ENCODE measurements at places on chromosomes 4 and X.
A peak's percentile ranks its signal among the peaks of the same experiment; 100 is the strongest.

- no peak for DNase-seq
Observed at GRCh38 chr4:6495296-6495590, 22.8 kb upstream of the PPP2R2C start.

DNA sequence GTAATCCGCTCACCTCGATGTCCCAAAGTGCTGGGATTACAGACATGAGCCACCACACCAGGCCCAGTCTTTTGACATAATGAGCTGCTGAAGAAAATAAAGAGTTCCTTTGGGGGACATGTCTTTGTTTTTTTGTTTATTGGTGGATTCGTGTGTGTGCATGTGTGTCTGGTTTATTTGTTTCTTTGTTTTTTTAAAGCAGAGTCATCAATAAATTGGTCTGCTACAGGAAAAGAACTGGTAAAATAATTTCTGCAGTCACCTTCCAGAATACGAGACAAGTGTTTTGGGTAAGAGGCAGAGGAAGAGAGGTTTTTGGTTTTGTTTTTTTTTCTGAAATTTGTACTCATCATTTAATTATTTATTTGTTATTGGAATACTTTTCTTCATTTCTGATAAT lies 51.5 kb upstream of the PPP3CA start:
- no peak for DNase-seq

GRCh38 chrX:53049127-53049517 lies 533 bp downstream of the GPR173 start:
- DNase-seq: no peak

DNA sequence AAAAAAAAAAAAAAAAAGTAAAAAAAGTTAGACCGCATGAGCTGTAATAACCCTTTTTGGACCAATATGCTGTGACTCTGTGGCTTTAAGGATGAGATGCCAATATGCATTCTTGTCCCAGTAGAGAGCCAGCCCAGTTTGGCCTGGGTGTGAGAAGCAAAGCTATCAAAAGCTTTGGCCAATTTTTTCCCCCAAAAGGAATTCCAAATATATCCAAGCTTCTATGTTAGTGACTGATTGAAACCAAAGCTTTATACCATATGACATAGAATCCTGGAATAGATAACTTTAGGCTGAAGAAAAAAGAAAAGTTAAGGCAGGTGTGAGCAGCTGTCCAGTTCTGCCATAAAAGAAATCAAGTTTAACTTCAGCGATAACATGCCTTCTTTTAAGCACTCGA lies 30.5 kb upstream of the RBPJ start:
- no peak for DNase-seq

DNA sequence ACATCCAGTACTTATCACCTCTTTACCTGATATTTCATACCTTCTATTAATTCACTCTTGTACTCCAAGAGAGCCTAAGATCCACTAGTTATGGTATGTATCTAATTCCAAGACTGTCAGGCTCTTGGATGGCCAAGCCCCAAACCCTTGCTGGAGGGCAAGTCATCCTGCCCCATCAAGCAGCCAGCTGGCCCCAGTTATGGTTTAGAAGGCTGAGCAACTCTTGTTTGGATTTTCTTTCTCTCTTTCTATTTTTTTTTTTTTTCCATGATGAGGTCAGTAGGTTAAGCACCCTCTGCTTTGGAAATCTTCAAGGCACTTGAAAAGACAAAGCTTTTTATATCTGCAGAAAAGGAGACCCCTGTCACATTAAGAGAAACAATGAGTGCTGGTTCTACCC lies 10.9 kb upstream of the FGF16 start:
- DNase-seq: no peak

DNA sequence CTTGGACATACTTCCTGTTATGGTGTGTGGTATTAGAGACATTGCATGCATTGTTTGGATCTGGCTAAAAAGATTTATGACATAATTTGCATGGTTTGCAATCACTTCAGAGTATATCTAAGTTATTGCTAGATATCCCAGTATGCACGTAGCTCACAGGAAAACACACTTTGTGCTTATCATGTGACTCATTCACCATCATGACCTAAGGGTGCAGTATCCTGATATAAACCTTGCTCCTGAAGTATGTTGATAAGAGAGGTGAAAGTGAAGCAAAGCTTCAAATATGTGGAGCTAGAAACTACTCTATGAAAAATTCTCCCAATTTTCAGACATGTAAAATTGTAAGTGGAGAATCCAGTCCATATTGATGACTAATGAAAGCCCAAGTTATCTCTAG lies 46.9 kb upstream of the GRXCR1 start:
- no peak for DNase-seq

DNA sequence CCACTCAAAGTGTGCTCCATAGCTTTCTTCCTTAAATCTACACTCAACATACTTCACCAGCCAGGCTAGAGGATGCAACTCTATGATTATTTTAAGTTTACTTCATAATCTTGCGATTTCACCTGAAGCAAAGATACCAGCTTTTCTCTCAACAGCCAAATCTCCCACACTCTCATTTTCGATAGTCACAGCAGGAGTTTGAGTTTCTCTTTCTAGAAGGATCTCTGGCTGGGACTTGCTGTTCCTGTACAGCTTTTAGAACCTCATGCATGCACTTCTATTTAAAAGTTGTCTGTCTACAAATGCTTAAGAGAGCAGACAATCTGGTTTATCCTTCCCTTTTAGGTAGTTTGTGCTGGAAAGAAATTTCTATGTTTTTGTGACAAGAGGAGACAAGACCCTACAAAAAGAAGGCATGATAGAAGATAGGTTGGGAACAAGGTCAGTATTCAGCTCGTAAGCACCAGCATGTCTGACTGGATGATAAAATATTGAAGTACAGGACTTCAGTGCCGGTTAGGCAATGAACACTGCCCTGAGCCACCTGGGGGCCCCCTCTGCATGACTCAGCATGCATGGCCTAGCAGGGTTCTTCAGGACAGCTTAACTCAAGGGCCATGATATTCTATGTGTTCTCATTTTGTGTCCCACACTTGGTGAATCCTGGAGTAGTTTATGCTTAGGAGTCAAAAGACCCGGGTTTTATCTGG lies 65.6 kb downstream of the ATXN3L start:
- no peak for DNase-seq

- DNase-seq: no peak
Observed at GRCh38 chrX:49111791-49112190, 11.7 kb downstream of the GPKOW start.

- DNase-seq: no peak
Observed at GRCh38 chr4:79497001-79497400, 89.0 kb upstream of the GK2 start.

DNA sequence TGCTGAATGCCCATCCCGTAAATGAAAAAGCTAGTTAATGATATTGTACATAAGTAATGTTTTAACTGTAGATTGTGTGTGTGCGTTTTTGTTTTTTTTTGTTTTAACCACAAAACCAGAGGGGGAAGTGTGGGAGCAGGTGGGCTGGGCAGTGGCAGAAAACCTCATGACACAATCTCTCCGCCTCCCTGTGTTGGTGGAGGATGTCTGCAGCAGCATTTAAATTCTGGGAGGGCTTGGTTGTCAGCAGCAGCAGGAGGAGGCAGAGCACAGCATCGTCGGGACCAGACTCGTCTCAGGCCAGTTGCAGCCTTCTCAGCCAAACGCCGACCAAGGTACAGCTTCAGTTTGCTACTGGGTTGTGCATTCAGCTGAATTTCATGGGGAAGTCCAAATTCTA lies at the start of gene SPP1:
TSS of gene SPP1 (plus strand) at position 249 of the 400 bp plus-strand sequence. CDS start 1,182 bp downstream, outside the sequence.
- DNase-seq: peak; percentile 66

DNA sequence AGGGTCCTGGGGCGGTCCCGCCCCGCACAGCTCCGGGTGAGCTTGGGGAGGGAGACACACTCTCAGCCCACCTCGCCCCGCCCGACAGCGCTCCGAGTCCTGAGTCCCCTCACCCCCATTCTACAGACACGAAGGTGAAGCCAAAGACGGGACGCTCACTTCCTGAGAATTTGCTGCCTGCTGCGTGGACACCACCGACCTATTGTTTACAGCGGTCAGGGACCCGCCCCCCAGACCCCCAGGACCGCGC lies 796 bp upstream of the ZNF141 start:
- DNase-seq: no peak

- DNase-seq: no peak
Observed at GRCh38 chr4:91525621-91526020, 778.1 kb upstream of the GRID2 start.

GRCh38 chr4:85556283-85556682 lies 81.3 kb downstream of the ARHGAP24 start:
- DNase-seq: no peak

- no peak for DNase-seq
Observed at GRCh38 chr4:137640156-137640837, 108.0 kb upstream of the PCDH18 start.

- DNase-seq: peak; percentile 41
Observed at GRCh38 chrX:32530802-32531403, 680.4 kb downstream of the DMD start.

DNA sequence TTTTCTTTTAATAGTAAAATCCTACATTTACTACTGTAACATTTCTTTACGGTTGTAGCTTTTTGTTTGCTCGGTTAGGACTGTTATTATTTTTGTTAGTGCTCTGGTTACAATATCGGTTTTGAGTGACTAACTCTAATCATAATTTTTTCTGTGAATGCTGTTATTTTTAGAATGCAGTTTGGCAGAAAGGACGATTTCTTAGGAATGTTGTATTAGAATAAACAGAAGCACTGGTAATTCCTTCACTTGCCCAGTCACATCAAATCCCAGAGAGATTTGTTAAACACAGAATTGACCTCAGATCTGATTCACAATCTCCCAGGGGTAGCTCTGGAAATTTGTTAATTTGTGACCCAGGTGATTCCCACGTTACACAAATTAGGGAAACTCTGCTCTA lies 21.7 kb downstream of the DDIT4L start:
- DNase-seq: no peak

GRCh38 chr4:7651461-7651921 lies 216.8 kb upstream of the PSAPL1 start:
- DNase-seq: peak; percentile 46

- DNase-seq: no peak
Observed at GRCh38 chrX:39726771-39727170, 371.0 kb downstream of the BCOR start.

DNA sequence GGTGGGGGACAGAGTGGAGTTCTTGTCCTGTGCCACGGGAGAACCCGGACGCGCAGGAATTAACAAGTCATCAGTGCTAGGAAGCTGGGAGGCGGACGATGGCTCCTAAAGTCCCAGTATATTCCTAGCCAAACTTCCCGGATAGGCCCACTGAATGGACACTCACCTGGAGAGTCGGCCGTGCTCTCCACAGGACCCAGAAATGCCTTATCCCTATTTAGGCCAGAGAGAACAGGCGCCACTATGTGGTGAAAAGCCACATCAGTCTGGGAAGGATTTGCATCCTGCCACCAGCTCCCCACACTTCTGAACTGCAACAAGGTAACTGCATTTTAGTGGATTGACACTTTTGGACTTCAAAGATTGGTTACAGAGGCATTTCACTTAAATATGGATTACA lies 1.1 kb downstream of the CFAP299 start:
- peak; percentile 62 for DNase-seq

DNA sequence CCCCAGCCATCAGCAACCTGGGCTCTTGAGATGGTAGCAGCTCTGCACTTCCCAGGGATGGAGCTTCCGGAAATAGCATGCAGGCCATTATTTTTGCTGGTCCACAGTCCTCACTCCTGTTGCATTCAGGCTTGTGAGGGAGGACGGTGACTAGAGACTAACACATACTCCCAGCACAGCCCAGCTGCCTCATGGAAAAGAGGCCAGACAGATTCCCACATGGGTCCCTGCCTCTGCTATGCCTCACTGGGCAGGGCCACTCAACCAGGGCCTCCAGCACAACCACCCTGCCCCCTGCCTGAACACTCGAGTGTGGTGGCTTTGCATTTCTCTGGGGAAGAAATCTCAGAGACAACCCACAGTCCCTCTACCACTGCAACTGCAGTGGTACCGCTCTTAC lies 1195.1 kb downstream of the PCDH18 start:
- DNase-seq: no peak

DNA sequence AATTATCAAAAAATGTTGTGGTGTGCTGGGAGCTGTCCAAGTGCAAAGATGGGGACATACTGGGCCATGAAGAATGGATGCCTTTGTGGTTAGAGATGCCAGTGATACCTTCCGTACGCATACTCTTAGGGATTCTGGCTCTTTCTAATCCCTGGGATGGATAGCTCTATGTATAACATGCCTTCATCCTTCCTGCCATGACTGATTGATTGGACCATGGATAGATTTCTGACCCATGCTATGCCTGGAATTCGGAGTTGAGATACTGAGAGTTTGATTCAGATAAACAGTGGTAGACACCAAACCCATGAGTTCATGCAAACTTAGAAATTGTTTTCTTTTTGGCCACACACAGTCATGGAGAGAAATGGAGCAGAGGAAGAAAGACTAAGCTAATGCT lies 147.2 kb upstream of the WDFY3 start:
- DNase-seq: no peak

GRCh38 chrX:79170476-79171035 lies 26.1 kb downstream of the GPR174 start:
- DNase-seq: no peak

DNA sequence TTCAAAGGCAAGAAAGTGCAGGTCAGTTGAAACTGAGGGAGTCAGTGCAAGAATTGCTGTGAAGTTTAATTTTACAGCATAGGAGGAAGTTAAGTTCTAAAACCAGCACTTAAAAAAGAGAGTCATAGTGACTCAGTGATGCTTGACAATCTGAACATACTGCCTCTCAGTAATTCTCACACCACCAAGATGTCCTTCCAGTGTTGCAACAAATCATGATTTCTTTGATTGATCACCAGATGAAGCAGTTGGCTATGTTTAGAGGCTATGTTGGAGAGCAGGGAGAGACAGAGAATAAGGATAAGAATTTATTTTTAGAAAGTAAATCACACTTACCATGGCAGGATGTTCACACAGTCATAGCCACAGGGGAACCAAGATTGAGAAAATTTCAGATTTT lies 13.2 kb downstream of the TRIM2 start:
- DNase-seq: no peak

DNA sequence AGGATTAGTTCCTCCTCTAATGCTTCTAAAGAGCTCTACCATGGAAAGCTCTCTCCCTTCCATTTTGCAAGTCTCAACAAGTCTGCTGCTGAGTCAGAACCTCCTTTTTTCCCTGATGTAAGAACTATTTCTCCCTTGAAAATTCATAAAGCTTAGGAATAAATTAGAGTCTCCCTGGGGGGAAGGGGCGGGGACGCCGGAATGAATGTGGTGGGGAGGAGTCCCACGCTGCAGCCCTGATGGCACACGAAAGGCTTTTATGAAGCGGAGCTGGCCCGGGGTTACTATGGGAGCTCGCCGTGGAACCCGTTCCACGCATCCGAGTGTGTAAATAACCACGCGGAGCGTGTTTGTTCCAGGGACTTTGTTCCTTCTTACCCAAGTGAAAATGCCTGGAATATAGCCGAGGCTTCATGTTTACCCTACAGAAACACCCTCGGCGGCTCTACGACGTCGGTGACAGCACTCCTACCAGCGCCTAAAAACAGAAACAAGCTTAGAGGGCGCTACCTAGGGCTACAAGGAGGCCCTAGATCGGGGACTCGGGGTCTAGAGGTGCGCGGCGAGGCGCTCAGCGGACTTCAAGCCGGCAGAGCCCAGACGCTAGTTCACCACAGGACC lies 923 bp upstream of the CPEB2 start:
- peak; percentile 69 for DNase-seq

GRCh38 chr4:166092797-166093290 lies 219.8 kb downstream of the TLL1 start:
- DNase-seq: no peak

Data from cerebellar cortex (tissue), 1 donor.